ENCODE measurements at places on chromosomes 13 and 19.

- no peak for DNase-seq
Measured at GRCh38 chr19:38413416-38413815, 10.5 kb downstream of the FAM98C start.

- DNase-seq = no peak
Measured at GRCh38 chr13:113843864-113844556, 19.9 kb downstream of the GAS6 start.

DNA sequence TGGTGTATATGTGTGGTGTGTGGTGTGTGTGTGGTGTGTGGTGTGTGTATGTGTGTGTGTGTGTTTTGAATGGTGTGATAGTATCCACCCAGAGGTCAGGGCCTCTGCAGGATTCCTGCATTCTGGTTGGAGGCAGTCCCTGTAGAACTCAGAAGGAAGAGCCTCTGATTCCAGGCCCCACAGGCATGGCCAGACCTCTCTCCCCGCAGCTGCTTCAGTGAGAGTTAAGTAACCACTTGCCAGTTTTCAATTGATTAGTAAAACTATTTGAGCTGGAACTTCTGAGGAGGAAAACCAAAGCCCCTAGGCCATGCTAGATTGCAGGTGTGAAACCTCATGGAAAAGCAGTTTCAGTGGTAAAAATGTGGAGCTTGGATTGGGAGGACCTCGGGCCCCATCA, 2.1 kb downstream of the ATP12A start:
- DNase-seq = no peak

DNA sequence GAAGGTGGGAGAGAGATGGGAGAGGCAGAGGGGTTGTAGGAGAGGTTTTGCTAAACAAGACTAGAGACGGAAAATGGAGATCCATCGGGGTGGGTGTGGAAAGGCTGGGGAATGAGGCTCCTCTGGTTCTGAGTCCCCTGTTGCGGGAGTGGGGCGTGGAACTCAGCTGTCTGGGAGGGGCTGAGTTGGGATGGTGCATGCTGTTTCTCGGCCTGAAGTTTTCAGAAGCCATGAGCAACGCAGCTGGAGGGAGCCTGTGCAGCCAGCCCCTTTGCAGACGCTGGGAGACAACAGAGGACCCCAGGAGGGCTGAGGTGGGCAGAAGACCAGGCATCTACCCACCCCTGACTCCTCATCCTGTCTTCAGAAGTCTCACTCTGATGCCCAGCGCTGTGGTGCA, 7.4 kb upstream of the GIPR start:
- no peak for DNase-seq

- DNase-seq = no peak
Measured at GRCh38 chr19:41932720-41933332, 4.6 kb upstream of the ERFL start.

DNA sequence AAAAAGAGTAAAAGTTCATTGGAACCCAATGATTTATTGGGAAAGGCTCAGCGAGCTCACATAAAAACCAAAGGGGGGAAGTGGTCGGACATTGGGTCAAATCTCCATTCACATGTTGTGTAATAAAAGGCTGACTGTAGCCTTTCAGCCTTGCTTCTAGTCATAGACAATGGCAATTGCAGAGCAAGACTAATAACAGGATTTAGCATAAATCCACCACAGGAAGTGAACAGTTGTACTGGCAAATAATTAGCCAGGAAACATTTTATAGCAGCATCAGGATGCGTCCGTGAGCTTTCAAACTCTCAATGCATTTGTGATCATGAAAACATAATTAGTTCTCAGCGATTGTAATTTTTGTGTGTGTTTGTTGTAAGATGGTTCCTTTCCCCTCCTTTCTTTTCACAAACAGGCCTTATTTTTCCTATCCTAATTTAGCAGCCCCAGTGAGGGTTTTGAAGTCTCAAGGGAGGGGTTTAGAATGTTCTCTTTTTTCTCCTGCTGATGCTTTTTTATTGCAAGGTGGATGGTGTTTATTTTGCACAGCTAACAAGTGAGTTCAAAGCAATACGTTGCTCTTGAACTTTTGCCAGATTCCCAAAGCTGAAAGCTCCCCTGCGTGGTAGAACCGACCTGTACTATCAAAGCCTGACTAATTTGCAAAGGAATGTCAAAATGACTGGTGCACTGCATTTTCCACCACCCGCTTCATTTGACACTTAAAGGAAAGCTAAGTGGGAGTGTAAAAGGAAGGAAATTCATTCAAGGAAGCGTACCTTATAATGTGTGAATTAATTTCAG, 105.6 kb downstream of the SPRY2 start:
- no peak for DNase-seq

DNA sequence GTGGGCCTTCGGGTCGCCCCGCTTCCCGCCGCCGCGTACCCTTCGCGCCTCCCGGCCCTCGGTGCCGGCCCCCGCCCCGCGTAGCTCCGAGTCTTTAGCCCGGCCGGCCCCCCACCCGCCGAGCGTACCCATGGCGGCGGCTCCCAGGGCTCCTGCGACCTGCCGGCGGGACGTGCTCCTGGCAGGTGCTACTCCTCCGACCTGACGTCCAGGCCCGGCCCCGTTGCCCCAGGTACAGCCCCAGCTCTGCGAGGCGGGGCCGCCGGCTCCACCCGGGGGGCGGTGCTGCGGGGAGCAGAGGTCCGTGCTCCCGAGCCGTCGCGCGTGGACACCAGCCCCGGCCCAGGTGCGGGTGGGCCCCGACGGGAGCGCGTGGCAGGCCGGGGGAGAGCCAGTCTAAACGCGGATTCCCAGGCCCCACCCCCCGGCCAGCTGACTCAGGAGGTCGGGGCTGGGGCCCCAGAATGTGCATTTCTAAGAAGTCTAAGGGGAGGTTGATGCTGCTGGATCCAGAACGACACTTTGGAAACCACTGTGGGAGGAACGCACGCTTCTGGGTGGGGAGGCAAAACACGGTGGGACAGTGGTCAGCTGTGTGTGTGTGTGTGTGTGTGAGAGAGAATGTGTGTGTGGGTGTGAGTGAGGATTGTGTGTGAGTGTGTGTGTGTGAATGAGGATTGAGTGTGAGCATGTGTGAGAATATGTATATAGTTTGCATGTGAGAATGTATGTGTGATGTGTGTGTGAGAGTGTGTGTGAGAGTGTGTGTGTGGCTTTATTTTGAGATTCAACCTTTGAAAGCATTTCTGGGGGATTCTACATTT, at the start of gene SLC15A1:
TSS of gene SLC15A1 (minus strand) at position 206 of the 824 bp plus-strand sequence. CDS start at position 132, 74 bp downstream.
- DNase-seq = no peak

- no peak for DNase-seq
Measured at GRCh38 chr13:95644601-95645052, at the start of gene DZIP1. DZIP1 (minus strand) TSS chr13:95644706; CDS start chr13:95642029, 2,677 bp downstream.

DNA sequence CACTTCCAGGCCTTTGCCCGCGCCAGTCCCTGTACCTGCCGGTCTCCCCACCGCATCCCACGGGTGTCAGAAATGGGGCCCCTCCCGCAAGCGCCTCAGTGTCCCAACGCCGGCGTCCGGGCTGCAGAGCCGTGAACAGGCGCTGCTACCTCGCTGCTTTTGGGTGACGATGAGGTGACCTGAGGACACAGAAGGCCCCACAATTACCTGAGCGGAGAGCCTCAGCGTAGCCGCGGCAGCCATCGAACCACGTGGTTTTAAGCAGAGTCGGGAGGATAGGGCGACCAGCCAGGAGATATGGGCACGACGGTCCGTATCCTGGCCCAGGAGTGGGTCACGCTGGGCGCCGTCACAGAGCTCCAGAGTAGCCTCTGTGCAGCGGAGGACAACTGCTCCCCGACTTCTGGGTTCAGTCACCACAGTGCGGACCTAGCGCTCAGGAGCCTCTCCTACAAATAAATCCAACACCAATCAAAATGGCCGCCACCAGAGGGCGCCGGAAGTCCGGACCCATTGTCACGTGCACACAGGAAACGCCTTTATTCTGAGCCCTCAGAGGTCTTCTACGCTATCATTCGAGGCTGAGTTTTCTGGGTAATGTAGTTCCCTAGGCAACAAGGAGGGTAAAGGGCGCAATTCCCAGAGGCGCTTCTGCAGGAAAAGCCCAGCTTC, at the start of gene ZNF814:
TSS of gene ZNF814 (minus strand) at position 478 of the 672 bp plus-strand sequence. CDS start at position 243, 235 bp downstream.
- DNase-seq = peak; percentile 63

- no peak for DNase-seq
Measured at GRCh38 chr13:83496501-83496900, 385.8 kb downstream of the SLITRK1 start.

DNA sequence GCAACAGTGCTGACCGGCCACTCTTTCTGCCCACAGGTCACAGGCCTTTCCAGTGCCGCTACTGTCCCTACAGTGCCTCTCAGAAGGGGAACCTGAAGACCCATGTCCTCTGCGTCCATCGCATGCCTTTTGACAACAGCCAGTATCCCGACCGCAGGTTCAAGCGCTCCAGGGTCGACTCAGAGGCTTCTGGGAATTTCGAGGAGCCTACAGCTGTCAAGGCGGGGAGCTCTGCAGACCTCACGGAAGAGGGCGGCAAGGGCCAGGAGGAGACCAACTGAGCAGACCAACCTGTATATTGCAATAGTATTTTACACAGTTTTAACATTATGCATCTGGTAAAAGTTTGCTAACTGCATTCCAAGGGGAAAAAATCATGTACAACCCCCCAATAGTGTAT, 338.5 kb downstream of the ZNF536 start:
- no peak for DNase-seq

- no peak for DNase-seq
Measured at GRCh38 chr13:27942972-27943371, 23.2 kb downstream of the PDX1 start.

- DNase-seq = no peak
Measured at GRCh38 chr19:49507803-49508494, 4.5 kb upstream of the FCGRT start.

- no peak for DNase-seq
Measured at GRCh38 chr19:2039089-2039958, 11.7 kb downstream of the MKNK2 start.

DNA sequence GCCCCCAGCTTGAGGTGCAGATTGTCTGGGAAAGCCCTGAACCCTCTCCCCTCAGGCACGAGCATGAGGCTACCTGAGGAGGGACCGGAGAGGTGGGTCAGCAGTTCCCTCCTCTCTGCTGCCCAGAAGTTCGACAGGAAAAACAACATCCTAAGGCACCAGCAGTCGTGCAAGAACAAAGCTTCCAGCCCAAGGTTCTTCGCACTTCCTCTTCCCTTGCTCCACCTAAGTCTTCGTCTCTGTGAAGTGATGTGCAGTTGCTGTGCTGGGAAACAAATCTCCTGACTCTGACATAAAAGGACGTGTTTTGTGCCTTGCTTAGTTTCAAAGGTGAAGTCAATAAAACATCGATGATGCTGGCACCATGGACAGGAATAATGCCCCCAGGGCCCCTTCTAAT, 173.3 kb downstream of the USP12 start:
- DNase-seq = no peak

GRCh38 chr19:4524808-4525562, 6.7 kb upstream of the PLIN4 start:
- peak; percentile 45 for DNase-seq

GRCh38 chr13:28579322-28579721, 79.6 kb upstream of the POMP start:
- no peak for DNase-seq

DNA sequence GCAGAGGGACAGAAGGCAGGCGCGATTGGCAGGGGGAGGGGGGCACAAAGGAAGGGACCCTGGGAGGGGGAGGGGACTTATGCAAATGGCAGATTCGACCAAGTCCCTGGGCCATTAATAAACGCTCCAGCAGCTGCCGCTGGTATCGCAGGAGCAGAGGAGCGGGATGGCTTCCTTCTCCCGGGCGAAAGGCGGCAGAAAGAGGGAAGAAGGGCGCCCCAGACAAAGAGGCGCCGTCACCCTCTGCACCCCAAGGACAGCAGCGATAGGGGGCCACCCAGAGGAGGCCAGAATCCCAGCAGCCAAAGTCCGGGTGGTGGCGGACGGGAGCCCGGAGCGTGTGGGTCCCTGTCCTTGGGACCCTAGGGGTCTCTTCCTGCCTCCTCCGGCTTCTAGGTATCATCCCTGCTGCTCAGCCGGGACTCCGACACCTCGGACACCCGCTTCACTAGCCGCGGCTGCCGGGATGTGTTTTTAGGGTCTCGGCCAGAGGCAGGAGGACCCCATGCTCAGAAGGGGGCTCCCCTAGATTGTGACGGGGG, 1.9 kb downstream of the PTPRS start:
- no peak for DNase-seq

GRCh38 chr13:20351281-20352022, 119.3 kb upstream of the GJB6 start:
- DNase-seq = no peak

DNA sequence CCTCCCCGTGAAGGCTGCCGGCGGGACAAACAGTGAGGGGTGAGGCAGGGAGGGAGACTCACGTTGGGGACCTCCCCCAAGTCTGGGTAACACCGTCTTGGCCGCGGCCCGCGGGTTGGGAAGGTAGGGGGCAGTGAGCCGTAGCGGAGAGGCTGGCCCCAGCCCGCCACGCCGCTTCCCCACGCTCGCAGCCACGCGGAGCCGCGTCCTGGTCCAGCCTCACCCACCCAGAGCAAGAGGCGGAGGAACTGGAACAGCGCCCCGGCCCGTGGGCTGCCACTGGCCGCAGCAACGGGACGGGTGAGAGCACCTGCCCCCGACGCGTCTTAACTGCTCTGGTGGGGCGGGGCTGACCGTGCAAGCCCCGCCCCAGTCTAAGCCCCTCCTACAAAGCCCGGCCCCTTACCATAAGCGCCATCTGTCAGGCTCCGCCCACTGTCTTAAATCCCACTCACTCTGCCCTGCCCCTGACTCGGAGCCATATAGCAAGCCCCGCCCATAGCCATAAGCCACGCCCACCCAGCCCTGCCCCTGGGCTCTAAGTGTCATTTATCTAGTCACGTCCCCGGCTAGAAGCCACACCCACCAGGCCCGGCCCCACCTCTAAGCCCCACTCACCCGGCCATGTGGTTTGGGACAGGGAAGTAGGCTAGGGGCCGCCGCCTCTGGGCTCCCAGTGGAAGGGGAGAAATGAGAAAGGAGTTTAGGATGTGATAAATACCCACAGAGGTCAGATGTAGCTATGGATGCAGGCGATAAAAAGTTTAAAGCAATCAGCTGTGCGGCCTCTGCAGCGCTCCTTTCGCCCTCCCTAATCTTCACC, 2.1 kb upstream of the CCL25 start:
- DNase-seq = peak; percentile 57

GRCh38 chr19:19304186-19304965, 15.9 kb downstream of the SUGP1 start:
- DNase-seq = no peak

DNA sequence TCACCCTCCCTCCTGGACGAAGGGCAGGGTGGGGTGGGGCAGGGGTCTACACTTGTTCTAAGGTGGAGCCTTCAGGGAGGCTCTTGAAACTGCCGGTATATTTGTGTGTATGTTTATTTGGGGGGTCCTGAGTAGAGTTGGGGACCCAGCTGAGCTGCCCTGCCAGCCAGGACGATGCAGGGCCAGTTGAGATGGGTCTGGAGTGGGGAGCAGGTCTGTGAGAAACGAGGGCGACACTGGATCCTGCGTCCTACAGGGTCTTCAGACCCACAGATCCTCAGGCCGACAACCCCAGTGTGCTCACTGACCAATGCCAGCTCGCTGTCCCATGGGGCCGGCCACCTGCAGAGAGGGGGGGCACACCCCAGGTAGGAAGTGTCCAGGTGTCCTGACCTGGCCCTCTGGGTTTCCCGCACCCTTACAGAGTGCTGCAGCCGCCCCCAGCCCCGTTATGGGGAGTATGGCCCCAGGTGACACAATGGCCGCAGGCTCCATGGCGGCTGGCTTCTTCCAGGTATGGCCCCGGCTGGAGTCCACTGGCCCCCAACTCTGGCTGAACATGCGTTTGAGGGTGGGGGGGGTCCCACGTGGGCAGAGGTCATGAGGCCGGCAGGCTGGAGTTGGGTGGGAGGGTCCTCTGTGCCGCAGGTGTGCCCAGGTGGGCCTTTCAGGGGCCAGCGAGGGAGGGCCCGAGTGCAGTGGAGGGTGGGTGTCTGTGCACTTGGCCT, 7.4 kb downstream of the ISYNA1 start:
- DNase-seq = no peak
